Ureter (tissue), 1 donor: ENCODE measurements at places on chromosomes 7 and 10. TPM values are rescaled to one million over a fixed set of nuclear protein-coding genes. Genes with fewer than 3 reads are reported as not detected.

The C10orf62 gene
- not detected for total RNA-seq

The RBP4 gene
- 3.3 TPM for total RNA-seq

The NODAL gene
- not detected for total RNA-seq

The MKX gene
- total RNA-seq, result 0.94 TPM

The DOCK4 gene
- 37.9 TPM for total RNA-seq

The PLA2G12B gene
- total RNA-seq, result not detected

The ZNF800 gene
- 42.1 TPM for total RNA-seq

The ANKRD30A gene
- total RNA-seq, result not detected
